ENCODE measurements at places on chromosomes 1 and 21.
A peak's percentile ranks its signal among the peaks of the same experiment; 100 is the strongest.

DNA sequence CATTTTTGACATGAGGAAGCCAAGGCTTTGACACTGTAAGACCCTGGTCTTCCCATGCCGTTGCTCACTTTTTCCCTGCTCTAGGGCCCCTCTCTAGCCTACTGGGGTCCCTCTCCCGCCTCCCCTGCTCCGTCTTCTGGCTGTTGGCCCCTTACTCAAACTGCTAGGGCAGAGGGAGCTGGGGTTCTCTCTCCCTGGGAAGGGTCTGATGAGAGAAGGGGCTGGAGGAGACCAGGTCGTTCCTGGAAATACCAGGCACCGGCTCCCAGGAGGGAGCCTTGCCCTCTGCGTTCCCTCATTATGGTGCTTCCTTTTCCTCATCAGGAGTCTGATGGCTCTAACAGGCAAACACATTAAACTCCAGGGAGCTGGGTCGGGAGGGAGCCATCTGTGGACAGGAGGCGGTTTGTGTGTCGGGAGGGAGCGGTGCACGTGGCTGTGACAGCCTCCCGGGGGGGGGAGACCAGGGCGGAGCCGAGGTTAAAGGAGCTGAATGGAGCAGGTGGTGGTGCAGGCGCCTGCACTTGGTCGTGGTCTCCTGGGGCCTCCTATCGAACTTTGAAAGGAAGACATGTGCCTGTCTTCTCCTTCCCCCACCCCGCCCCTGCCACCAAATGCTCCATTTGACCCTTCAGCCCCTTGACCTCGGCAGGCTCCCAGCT, 35.4 kb upstream of the LHX4 start:
- DNase-seq, result peak; percentile 64

GRCh38 chr1:206694171-206695124, 9.7 kb downstream of the MAPKAPK2 start:
- DNase-seq, result peak; percentile 38

GRCh38 chr21:39348040-39348354, 891 bp downstream of the HMGN1 start:
- no peak for DNase-seq

DNA sequence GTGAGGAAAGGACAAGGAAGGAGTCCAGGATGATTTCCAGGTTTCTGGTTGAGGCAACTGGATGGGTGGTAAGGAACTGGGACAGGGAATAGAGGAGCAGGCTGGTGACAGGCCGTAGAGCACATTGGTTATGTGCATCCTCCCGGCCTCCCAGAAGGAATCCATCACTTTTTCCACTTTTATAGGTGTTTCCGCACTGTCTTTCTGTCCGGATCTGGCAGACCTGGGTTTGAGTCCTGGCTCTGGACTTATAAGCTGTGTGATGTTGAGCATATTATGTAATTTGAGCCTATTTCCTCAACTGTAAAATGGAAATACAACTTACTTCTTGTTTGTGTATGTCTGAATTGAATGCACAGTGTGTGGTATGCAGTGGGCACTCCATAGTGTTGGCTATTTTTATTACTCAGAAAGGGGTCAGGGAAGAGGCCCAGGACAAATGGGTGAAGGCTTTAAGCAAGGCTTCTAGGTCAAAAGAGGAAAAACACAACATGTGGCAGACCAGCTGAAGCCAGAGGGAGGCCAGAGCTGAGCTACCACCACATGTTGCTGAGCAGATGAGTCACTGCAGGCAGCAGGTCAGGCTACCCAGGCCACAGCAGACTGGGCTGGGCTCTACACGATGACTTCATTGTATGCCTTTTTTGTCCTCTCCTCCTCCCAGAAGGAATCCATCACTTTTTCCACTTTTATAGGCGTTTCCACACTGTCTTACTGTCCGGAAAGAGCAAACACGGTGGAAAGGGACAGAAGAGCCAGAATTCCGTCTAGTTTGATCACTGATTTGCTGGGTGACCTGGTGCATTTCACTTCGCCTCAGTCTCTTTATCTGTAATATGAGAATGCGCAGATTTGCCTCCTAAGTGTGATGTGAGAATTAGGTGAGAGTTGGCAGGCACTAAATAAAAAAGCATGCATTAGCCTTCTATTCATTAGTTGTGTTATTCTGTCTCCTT, 791 bp upstream of the MAST2 start:
- peak; percentile 78 for DNase-seq

GRCh38 chr1:208117409-208117808, 126.8 kb downstream of the PLXNA2 start:
- no peak for DNase-seq

DNA sequence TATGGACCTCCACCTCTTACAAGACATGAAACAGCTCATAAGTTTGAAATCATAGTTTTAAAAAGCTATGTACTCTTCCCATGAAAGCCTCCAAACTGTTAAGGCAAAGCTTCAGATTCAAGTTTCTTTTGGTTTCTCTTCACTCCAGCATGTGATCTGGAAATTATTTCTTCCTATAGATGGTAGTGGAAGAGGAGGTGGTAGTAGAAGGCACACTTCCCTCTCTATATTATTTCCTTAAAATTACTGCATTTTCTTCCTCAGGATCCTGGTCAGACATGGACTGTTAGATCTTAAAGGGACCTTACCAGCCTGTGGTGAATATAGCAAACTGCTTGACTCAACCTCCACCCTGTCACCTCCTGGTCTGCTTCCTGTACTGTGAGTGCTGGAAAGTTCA, 31.9 kb downstream of the NHLH2 start:
- no peak for DNase-seq

- DNase-seq, result no peak
These were observed 506.8 kb upstream of the CAMK1G start for GRCh38 chr1:209076688-209077087.

GRCh38 chr1:52053862-52054261, 1.1 kb downstream of the TXNDC12 start:
- DNase-seq, result no peak

DNA sequence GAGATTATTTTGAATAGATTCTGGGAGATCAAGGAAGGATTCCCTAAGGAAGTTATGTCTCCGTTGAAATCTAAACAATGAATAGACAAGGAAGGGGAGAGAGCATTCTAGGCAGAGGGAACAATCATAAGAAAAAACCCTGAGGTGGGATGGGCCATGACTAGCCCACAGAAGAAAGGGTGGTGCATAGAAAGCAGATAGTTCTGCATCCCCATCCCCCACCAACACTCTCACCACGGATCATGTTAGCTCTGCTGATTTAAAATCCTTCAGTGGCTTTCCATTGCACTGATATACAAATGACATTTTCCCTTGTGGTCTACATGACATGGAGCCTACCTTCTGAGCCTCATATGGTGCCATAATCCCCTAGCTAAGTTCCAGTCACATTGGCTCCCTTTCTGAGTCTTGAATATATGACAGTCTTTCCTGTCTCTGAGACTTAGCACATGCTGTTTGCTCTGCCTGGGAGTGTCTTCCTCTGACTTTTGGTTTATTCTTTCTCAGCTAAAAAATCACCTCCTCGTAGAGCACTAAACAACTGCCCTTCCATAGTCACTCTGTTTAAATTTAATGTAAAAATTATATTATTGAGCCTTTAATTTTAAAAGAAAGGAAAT, 15.2 kb downstream of the SCMH1 start:
- no peak for DNase-seq

DNA sequence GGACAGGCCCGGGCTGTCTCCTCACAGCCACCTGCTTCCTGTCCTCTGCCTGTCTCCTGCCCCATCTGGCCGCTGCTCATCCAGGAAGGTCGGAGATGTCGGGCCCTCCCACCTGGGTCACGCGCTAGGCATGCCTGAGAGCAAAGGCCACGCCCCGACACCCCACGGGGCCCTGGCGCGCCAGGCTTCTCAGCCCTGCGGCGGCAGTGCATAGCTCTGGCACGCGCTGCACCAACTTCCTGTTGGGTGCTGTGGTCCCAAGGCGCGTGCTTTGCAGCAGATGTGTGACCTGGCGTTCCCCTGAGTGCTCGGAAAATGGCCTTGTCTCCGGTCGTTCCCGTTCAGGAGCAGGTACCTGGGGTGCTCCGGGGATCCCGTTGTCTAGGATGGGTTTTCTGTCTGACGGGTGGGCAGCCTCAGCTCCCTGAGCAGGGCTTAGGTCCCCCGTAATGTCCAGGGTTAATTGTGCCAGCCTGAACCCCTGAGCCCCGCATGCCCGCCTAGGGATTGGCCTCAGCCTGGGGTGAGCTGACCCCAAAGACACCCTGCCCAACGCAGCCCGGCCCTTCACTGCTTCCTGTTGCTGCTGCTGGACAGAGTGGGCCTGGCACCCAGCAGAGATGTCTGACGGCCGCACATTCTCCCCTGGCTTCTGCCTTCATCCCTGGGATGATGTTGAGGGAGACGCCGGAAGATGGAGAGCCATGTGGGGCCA, 19.4 kb upstream of the KCNAB2 start:
- DNase-seq, result peak; percentile 55

DNA sequence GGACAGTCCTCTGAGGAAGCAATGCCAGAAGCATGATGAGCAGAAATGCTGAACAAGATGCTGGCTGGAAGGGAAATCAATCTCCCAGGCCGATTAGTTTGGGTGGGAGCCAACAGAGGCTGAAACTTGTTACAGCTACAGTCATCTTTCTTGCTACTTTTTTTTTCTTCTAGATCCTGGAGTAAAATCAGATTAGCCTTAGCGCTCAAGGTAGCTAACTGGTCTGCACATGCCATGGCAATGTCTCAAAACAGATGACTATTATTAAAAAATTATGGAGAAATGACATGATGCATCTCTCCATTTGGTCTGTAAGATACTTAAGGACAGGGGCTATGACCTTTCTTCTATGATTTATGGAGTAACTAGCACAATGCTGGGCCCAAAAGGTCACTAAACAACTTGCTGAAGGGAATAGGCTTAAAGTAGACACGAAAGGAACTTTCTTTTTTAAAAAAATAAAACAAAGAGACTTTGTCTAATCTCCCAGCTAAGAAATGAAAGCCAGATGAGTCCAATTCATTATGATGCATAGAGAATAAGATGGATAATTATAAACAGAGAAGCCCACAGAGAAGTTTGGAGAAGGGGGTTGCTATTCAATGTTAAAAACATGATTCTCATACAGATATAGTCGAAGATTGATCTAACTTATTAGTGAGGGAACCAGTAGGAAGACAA, 42.5 kb downstream of the UTP25 start:
- peak; percentile 82 for DNase-seq

DNA sequence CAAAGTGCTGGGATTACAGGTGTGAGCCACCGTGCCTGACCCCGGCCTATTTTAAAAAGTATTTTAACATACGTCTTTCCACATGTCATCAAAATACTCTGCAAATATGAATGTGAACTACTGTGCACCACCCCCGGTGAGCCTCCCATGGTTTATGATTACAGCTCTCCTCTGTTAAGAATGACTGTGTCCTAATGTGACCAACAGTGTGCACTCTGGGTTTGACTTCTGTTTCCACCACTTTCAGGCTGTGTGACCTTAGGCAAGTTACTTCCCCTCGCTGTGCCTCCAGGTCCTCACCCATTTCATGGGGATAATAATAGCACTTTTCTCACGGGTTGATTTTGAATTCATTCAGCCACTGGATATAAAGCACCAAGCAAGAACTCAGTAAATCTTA, 14.7 kb downstream of the AMPD2 start:
- no peak for DNase-seq

DNA sequence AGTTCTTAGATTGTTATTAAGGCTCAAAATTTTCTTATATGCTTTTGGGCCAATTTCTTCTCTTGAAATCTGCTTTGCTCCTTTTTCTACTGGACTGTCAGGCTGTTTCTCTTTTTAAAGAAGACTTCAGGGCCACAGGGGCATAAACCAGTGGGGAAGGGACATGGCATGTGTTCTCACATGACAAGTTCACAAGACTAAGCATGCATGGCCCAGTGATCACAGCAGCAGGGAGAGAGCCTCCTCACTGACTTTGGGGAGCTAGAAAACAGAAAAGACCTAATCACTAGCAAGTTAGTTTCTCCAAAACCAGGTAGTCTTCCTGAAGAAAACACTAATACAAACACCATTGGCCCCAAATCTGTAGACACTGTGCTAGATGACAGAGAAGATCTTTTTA, 64.8 kb downstream of the RAB3GAP2 start:
- no peak for DNase-seq

DNA sequence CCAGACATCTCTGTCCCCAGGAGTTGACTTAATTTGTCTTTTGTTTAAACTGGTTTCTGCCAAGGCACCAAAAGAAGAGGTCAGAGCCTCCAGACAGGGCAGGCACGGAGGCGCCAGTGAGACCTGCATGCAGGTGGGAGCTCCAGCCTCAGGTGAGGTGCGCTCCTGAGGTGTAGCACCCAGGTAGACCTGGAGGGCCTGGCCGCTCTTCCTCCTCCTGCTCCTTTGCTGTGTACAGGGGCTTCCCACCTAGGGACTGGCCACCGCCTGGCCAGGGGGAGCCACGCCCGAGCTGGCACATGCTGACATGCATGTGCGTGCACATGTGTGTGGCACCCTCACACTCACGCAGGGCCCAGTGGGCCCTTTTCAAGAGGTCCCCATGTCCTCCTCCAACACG, 158.7 kb downstream of the PEX14 start:
- DNase-seq, result no peak

DNA sequence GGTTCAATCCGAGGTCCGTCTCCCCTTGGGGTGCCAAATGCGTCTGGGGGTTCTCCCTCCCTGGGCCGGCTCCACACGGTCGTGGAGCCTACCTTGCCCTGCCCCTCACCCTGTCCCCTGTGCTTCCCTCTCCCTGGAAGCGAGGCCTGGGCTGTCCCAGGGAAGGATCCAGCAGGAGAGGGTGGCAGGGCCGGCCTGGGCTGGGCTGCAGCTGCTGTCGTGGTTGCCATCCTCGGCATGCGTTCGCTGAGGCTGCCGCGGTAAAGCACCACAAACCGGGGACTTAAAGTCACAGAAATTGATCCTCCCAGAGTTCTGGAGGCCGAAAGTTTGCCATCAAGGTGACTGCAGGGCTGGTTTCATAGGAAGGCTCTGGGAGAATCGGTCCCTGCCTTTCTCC, 123.0 kb upstream of the TMPRSS2 start:
- no peak for DNase-seq

- DNase-seq, result no peak
These were observed 29.6 kb downstream of the ZNF691 start for GRCh38 chr1:42876009-42876408.

GRCh38 chr1:247638781-247639180, 33.4 kb downstream of the OR2G3 start:
- DNase-seq, result no peak

DNA sequence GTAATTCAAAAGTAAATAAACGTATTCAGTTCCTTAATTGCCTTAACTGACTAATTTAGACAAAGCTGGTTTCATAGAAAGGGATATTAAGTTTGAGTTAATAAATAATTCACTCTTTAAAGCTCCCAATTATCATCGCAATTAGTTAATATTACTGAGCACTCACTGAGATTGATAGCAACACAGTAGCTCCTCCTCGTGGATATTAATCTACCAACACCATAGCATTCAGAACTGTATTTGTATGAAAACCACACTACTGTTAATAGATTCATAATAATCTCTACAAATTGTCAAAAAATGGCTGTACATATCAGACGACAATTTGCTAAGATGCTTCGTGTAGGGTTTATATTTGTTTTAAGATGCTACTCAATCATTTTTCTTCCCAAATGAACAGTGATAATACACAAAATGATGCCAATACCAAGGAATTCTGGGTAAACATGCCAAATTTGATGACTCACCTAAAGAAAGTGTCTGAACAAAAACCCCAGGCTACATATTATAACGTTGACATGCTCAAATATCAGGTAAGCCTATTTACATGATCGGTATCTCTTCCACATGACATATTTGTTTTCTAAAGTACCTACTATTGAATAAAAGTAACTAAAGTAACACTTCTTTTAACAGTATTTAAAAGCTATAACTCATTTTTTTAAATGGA, 18.8 kb upstream of the DYNLT5 start:
- no peak for DNase-seq

All from eye (tissue), 1 donor.